CD4-positive, alpha-beta memory T cell (primary cell): ENCODE measurements at places on chromosomes 6 and 20.

DNA sequence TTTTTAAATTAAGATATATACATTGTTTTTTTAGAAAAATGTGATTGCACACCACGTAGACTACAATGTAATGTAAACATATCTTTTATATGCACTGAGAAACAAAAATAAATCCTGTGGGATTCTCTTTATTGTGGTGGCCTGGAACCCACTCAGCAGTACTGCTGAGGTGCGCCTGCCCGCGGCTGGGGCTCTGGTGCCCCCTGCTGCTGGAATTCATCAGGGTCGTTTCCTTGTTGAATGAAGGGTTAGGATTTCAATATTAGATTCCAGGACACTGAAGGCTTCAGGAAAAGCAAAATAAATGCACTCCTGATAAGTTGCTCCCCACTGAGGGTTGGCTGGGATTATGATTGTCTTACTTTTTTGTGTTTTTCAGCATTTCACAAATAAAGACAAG lies 175.8 kb upstream of the GGTLC1 start:
- DNase-seq: no peak

- no peak for DNase-seq
These were observed 16.9 kb upstream of the SNAI1 start for GRCh38 chr20:49965781-49966305.

- no peak for DNase-seq
These were observed 66.3 kb upstream of the TNFAIP3 start for GRCh38 chr6:137800762-137801161.

- no peak for DNase-seq
These were observed 137.3 kb upstream of the SNX9 start for GRCh38 chr6:157685596-157686280.

- no peak for DNase-seq
These were observed 22.1 kb downstream of the MRAP2 start for GRCh38 chr6:84055647-84056046.

GRCh38 chr20:12166053-12166717 lies 248.5 kb downstream of the BTBD3 start:
- no peak for DNase-seq

DNA sequence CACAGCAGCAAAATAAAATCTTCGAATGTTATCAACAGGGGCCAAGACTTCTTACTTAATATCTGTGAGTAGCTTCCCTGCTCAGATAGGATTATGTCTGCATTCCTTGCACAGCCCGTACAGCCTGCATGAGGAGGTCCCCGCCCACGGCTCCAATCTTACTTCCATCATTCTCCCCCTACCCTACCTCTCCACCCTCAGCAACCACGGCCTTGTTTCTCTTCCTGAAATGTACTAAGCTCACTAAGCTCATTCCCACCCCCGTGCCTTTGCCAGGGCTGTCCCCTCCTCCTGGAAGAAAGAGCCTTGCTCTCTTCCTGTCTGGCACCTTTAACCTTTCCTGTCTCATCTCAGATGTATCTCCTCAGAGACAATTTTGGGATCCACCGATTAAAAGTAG lies 120.4 kb downstream of the BCAS1 start:
- DNase-seq: no peak

GRCh38 chr20:17557675-17558006 lies 12.2 kb upstream of the DSTN start:
- no peak for DNase-seq

DNA sequence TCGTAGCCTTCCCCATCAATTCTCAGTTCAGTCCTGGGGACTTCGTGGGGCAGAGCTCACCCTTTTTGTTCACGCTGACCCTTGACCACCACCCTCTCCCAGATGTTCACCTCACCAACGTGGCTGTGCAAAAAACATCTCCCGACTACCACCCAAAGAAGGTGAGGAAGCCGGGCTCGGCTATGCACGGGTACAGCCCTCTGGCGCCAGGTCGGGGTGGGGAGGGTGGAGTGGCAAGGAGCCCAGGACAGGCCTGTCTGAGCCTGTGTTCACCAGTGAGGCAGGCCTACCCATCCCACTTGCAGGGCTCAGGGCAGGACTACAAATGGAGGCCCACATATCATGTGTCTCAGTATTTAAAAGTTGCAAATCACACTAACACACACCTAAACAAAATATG lies 18.1 kb downstream of the PDRG1 start:
- no peak for DNase-seq

DNA sequence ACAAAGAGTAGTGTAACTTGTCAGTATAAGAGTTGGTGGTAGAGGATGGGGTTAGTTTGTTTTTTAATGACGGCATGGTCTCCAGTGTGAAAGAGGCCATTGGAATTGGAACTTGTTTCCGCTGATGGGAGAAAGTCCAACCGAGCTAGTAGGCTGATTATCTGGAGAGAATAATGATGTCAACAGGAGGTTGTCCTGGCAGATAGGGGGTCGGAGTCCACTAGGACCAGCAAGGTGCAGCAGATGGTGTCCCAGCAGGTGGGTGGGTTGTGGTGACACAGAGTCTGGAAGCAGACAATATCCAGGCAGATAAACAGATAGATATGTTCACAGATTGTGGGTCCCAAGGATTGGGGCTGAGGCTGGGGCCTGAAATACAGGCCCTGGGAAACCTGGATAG lies 35.1 kb downstream of the PKIB start:
- DNase-seq: no peak
